M059J (cell line): ENCODE measurements at places on chromosomes 12 and 14.

DNA sequence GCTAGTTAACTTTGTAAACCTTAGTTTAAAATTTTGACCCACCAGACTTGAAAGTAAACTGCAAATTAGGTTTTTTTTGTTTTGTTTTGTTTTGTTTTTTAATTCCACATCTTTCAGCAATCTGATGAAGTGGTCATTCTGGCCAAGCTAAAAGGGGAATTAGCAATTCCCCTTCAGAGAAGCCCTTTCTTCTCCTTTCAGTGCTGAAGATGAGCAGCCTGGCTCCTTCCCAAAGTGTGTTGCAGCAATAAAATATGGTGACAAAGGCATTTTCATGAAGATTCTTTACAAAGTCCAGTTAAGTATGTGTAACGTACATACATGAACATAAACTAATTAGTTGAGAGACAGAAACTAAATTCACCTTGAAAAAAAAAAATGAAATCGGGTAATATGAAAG lies 380.1 kb downstream of the NOVA1 start:
- no peak for DNase-seq

DNA sequence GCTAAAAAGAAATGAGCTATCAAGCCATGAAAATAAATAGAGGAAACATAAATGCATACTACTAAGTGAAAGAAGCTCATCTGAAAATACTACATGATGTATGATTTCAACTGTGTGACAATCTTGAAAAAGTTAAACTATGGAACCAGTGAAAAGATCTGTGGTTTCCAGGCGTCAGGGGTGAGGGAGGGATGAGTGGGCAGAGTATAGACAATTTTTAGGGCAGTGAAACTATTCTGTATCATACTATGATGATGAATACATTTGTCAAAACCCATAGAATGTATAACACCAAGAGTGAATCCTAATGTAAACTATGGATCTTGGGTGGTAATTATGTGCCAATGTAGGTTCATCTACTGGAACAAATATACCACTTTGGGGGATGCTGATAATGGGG lies 21.3 kb downstream of the SPX start:
- DNase-seq, result no peak

GRCh38 chr12:69151254-69151764 lies 88.1 kb upstream of the CPSF6 start:
- no peak for DNase-seq

DNA sequence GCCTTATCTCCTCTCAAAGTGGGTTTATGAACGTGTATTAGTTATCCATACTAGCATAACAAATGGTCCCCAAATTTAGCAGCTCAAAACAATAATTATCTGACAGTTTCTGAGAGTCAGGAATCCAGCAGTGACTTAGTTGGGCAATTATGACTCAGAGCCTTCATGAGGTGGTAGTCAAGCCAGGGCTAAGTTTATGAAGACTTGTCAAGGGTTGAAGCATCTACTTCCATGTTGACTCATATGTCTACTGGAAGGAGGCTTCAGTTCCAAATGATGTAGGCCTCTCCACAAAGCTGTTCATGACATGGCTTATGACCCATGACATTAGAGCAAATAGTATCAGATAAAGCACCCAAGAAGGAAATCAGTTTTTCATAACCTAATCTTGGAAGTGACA lies 73.2 kb downstream of the IPO8 start:
- DNase-seq, result peak; percentile 66

DNA sequence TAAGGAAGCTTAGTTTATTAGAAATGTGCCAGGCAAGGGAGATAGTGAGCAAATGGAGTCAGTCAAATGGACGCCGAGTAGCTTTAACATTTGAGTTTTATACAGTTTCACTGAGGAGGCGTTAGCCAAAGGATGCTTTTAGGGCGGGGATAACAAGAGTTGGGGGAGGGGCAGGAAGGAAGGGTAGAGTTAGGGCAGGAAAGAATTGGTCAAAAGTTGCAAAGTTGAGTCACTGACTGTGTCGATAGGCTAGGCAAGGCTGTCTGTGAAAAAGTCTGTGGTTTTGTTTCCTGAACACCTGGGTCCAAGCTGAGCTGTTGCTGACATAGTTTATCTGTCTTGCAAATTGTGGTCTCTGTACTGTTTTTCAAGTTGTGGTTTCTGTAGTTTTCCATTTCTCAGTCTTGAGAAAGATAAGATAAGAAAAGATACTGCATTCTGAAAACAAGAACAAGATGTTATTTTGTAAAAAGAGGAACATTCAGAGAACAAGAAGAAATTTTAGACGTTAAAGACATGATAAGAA lies 62.6 kb upstream of the RESF1 start:
- DNase-seq, result peak; percentile 71

DNA sequence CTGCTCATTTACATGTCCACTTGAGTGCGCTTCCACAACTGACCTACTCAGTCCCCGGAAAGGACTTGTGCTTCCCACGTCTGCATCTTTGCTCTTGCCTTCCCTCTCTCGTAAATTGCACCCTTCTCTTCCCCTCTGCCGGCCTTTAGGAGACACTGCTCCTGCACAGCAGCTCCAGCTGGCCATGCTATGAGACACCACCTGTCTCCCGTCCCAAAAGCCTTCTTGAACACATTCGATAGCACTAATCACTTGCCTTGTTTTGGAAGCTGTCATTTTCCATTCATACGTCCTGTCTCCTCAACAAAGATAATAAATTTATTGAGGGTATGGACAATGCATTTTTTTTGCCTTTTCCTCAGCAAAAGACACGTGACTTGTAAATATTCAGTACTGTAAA lies 15.7 kb upstream of the KCNA1 start:
- no peak for DNase-seq

DNA sequence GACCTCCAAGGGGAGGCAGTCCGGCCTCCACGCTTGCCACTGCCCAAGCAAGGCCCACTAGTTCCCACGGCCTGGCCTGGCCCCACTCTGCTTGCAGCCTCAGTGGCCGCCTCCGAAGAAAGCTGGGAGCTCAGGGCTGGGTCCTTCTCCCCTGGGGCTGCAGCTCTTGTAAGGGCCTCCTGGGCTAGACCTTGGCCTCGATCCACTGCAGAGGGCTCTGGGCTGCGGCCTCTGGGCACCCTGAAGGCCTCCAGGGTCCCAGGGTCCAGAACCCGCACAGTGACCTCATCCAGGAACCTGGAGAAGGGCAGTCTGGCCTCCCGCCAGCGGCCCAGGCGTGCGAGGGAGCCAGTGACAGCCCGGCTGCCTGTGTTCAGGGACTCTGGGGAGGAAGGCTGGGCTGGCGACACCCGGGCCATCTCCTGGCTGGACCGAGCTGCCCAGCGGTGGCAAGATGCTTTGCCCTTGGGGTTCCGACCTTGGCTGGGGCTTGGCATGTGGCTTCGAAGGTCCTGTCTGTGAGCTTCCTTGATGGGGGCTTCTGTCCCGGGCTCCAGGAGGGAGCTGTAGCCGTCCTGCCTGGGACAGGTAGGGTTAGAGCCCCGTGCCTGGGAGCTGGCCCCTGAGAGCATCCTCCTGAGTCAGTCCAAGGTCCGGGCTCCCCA lies 9.8 kb downstream of the BEGAIN start:
- DNase-seq, result no peak

- no peak for DNase-seq
Observed at GRCh38 chr12:60290532-60290931, 694.7 kb downstream of the SLC16A7 start.

DNA sequence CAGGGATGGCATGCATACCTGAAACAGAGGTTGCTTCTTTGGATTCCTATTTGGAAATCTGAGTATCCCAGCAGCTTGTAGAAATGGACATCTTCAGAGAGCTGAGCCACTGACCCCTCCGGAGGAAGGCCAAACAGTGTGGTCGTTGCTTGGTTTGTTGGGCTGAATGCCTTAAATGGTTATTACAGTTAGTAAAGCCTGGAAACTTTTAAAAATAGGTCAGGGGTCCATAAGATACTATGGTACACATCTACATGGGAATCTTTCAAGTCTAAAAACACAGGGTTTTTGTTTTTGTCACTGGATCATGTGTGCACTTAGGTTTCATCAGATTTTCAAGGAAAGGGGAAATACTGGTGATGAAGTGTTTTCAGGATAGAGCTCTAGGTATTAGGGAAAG lies 7.7 kb downstream of the DYRK2 start:
- no peak for DNase-seq

- no peak for DNase-seq
Observed at GRCh38 chr14:90541076-90541634, 144.3 kb downstream of the CALM1 start.

DNA sequence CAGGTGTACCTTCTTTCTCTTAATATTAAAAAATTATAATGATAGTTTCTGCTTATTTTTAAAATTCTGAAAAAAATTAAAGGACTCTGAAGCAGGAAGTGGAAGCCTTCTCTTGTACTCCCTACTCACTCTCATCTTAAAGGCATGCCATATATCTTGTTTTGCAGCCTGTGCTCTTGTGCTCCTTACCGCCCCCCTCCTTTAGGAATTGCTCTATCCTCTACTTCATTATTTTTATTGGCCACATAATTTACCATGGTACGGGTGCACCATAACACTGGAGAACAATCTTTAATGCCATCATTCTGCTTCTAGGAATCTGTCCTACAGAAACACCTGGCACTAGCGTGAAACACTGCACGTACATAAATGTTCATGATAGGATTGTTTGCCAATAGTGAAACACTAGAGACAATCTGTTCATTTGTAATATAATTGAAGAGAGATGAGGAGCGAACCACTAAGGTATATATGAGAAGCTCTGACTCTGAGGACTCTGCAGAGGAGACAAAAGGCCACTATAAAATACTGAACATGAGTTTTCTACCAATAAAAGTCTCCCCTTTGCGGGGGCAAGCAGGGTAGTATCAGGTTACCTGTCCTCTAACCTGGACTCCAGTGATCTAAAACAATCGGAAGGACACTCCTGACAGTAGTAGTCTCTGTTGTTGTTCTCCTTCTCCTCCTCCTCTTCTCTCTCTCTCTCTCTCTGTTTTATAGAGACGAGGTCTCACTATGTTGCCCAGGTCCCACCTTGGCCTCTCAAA lies 6.3 kb upstream of the NYNRIN start:
- DNase-seq, result no peak

- peak; percentile 50 for DNase-seq
Observed at GRCh38 chr14:60566101-60566500, 57.2 kb downstream of the SIX6 start.

- DNase-seq, result peak; percentile 78
Observed at GRCh38 chr12:3313066-3313465, 177.9 kb upstream of the PRMT8 start.

- no peak for DNase-seq
Observed at GRCh38 chr12:104630230-104630670, 173.5 kb downstream of the CHST11 start.

- DNase-seq, result no peak
Observed at GRCh38 chr12:5180496-5180895, 136.8 kb downstream of the KCNA5 start.

GRCh38 chr12:14314801-14315200 lies 50.7 kb upstream of the ATF7IP start:
- DNase-seq, result no peak

DNA sequence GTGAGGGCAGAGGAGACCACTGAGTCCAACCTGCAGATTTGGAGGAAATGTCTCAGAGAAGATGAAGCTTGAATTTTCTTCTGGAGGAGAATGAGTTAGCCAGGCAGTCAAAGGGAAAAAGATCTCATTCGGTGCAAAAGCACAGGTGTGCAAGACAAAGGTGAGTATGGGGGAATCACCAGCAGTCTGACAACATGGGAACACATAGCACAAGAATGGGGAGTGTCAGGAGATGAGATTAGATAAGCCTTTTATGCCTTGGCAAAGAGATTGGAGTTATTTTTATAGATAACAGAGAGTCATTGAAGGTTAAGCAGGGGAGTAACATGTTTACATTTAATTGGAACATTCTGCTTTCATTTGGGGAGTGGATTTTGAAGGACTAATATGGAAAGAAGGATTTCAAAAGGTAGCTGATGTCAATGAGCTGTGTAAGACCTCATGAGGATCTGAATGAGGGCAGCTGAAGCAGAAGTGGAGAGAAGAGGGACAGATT lies 171.3 kb upstream of the NTF3 start:
- peak; percentile 11 for DNase-seq

- DNase-seq, result peak; percentile 74
Observed at GRCh38 chr14:22460461-22461195, 128.4 kb downstream of the DAD1 start.

GRCh38 chr12:56296295-56296694 lies 3.8 kb downstream of the CS start:
- DNase-seq, result no peak

- DNase-seq, result no peak
Observed at GRCh38 chr12:68804657-68805591, 3.1 kb upstream of the MDM2 start.

GRCh38 chr12:100862676-100863075 lies 68.1 kb downstream of the ANO4 start:
- no peak for DNase-seq

GRCh38 chr14:77241955-77242354 lies 29.1 kb downstream of the NGB start:
- no peak for DNase-seq

DNA sequence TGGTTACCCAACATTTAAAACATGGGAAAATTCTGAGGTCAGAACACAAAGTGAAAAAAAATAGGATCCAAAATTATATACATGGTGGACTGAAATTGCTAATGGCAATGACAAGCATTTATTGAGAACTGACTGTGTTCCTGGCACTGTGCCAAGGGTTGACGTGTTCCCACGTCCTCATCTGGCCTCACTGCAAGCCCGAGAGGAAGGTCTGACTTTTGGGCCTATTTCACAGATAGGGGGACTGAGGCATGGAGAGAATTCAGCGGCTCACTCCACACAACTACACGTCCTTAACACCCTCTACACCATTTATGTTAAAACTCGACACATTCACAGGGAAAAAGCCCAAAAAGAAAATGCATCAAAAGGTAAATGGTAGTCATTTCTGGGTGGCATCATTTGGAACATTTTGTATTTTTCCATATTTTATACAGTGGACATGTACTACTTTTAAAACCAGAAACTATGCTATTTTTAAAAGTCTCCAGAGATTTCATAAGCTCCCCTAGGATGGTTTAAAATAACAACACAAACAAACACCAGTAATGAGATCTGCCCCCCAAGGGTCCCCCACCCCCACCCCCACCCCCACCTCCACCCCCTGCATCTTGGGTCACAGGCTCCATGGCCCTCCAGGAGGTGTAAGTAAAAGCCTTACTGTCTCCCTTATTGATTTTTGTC lies 27.7 kb downstream of the CLMN start:
- peak; percentile 63 for DNase-seq
